ENCODE measurements at places on chromosomes 3 and 15.

DNA sequence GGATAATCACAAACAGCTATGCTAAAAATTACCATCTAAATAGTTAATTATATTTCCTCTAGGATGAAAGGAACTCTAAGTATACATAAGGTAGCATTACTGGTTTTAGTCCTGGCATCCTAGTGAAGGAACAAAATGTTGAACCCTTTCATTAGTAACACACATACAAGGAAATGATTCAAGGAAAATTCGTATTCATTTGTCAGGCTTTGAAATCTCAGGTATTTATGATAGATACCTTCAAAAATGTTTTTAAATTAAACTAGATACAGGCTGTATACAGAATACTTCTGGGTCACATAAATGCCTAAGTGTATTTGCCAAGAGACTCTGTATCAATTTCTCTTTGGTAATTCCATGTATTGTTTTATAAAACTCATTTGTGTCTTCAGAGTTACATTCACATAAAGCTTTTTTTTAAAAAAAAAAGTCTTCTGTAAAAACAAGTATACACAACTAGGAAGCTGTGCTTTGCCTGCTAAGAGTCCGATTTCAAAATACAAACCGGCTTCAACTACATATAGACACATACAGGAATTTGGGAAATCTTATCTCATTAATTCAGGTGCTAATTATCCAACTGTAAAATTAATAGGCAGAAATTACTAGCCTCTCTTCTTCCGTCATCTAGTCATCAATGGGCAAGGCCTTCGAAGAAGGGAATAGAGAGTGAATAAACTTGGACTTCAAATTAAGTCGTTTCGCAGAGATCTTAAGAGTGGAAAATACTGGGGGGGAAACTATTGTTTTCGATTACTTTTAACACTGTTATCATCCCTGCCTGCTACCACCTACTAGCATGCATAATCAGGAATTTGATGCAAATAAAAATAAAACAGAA is 1.3 kb downstream of the SECISBP2L start:
- no peak for DNase-seq

DNA sequence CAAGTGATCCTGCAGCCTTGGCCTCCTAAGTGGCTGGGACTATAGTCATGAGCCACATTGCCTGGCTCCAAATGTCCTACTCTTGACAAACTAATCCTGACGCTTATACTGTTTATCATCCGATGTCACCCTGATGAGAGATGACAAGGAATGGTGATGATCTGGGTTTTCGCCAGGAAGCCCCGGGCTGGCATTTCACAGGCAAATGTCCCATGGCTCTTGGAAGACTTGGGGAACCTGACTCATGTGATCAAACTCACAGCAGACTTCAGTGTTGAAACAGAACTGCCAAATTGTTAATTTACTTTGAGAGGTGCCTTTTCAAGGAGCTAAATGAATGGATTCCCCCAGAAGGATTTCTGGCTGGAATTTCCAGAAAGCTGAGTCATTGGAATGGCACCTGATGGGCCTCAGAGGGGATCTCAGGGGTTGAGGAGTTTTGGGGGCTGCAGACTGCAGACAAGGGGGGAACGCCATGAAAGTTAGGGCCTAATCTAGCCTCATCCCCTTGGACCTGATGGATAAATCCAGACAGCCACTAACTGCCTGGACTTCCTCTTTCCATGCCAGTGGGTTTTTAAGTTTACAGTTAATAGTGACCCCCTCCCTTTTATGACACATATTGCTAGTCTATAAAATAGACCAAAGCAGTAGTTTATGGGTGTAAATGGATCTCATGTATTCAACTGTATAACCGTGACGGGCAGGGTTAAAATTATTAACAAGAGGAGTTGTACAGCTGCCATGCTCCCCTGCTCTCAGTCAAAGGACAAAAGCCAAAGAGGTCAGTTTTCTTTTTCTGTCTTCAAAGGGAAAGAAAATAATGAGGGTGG is 146.6 kb downstream of the CHSY1 start:
- no peak for DNase-seq

- no peak for DNase-seq
These were observed 57.1 kb upstream of the POLG start for GRCh38 chr15:89391685-89392257.

- DNase-seq, result peak; percentile 50
These were observed 2.3 kb downstream of the CHRNA3 start for GRCh38 chr15:78618490-78618934.

GRCh38 chr15:57406062-57406772 is 29.9 kb downstream of the CGNL1 start:
- no peak for DNase-seq

DNA sequence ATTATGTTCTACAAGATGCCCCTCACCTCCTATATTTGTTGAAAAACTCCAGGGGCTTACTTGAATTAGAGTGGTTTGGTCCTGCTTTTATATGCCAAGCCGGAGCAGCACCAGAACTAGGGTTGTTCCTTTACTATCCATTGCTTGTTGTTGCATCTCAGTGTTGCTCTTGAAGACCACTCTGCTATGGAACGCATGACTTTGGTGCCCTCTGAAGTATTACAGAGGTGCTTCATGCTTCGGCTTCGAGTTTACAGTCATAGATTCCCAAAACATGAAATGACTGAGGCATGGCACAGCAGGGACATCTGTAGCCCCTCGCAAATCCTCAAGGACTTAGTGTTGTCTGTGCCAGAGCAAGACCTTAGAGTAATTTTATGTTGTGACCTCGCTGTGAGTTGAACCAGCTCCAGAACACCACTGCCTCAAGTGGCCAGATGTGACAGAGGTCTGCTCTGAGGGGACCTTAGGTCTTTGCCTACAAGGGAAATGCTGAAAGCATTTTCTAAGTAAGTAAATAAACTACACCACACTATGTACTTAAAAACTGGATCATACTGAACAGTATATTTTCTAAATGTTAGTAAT is 67.2 kb upstream of the SIAH2 start:
- DNase-seq, result no peak

DNA sequence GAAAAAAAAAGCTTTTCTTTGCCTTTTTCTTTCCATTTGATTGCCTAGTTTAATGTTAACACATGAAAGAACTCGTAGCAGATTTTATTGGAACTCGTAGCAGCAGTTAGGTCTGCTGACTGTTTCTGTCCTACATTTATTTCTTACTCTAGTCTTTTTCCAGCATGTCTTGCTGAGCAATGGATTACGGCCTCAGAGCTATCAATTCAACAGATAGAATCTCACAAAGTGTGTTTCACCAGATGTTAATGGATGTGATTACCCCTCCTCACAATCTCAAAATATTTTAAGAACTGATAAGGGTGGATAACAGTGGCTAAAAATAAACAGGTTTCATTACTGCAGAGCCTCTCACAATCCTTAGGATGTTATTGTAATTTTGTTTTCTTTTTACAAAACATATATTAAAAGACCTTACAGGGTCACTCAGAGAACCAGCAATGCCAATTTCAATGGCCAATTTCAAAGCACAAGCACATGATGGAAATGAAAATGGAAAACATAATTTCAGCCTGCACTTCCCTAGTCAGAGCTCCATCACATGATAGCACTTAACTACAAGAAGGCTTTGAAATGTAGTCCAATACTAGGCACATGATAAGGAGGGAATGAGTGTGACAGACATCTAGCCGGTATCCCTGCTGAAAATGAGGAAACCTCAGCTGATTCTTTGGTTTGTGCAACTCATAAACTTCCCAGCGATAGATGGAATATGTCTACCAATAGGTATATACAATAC is 838.1 kb upstream of the SEMA6D start:
- DNase-seq, result no peak

DNA sequence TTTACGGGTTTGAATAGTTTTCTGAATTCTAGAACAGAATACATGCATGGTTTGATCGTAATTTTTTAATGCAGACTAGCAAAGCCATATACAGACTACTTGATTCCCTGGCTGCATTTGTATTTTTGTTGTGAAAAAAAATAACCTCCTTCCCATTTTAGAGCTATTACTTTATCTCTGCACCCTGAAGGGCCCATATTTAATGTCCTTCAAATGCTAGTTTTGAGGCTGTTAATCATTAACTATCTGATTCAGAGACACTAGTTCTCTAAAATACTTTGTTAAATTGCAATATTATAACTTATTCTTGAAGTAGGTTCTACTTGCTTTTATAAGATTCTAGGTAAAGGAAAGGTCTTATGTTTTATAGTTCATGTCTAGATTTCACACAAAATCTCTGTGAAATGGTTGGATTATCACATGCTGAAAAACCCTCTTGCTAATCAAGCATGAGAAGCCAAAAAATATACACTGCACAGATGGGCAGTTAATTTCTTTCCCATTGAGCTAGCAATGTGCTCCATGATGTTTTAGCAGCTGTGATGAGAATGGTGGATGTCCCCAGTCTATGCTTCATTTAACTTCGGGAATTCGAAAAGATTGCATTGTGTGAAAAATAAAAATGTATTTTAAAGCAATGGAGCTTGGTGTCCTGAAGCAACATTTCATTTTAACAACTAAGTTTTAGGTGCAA is 634.0 kb upstream of the BCHE start:
- DNase-seq, result no peak

- DNase-seq, result no peak
These were observed at the start of gene ADAMTS9 for GRCh38 chr3:64687781-64688604. ADAMTS9 (minus strand) TSS chr3:64688000; CDS start chr3:64687657, 343 bp downstream.

GRCh38 chr3:117097351-117097750 is 387.8 kb downstream of the TUSC7 start:
- no peak for DNase-seq

DNA sequence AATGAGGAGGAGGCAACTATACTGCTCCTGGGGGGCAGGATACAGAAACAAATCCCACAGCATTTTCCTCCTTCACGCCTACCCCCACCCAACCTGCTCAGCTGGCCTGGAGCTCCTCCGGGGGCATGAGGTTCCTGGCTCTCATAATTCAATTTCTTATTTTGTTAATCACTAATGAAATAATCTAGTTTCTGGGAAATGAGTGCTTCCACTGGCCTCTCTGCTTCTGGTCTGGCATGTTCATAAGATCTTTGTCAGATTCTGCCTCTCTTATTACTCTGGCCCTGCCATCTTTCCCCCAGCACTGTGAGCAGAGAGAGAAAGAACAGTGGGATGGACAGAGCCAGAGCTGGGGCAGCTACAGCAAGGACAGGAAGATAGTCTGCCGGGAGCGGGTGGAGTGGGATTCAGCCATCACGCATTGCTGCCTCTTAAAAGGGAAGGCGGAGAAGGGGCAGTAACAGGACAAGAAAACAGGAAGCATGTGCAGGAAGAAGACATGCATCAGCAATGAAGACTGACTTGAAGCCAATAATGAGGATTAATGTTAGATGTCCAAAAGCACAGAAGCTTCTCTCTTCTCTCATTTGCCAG is 13.6 kb downstream of the RPAP1 start:
- DNase-seq, result no peak

- no peak for DNase-seq
These were observed 72.5 kb downstream of the SNTN start for GRCh38 chr3:63724987-63725386.

GRCh38 chr3:126111566-126112475 is 27.9 kb upstream of the SLC41A3 start:
- no peak for DNase-seq

DNA sequence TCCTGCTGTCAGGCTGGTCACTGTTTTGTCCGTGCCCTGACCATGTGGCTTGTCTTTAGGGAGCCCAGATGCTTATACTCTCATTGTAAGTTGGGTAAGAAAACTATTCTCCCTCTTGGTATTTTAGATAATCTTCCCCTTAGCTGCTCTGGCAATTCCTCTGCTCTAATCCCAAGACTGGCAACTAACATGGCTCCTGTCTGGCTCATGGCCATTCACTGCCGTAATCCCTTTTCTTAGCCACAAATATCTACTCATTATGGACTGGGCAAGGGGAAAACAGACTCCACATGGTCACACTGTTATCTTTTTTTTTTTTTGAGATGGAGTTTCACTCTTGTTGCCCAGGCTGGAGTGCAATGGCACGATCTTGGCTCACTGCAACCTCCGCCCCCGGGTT is 38.8 kb downstream of the TYRO3 start:
- no peak for DNase-seq

- DNase-seq, result no peak
These were observed 67.8 kb downstream of the NSUN3 start for GRCh38 chr3:94130690-94131089.

DNA sequence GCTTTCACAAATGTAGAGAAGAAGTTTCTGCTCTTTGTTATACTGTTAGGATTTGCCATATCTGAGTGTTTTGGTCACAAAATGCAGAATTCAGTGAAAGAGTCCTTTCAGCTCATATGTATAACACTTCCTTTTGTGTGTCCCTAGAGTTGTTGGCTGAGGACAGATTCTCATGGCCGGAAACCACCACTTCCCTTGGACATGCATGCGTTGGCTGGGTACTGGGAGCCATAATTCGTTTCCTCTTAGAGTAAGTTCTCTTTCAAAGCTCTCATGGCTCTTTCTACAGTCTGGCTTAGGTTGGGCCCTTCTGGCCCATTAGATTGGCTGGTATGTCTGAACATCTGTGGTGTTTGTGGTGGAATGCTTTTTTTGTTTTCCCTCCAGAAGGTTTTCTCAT is 298.5 kb downstream of the DIPK2A start:
- no peak for DNase-seq

- no peak for DNase-seq
These were observed 218.2 kb downstream of the DPH6 start for GRCh38 chr15:35327789-35328188.

GRCh38 chr3:171470714-171471227 is 10.6 kb upstream of the TNIK start:
- no peak for DNase-seq

- DNase-seq, result no peak
These were observed 87.8 kb downstream of the NECTIN3 start for GRCh38 chr3:111159391-111159790.

DNA sequence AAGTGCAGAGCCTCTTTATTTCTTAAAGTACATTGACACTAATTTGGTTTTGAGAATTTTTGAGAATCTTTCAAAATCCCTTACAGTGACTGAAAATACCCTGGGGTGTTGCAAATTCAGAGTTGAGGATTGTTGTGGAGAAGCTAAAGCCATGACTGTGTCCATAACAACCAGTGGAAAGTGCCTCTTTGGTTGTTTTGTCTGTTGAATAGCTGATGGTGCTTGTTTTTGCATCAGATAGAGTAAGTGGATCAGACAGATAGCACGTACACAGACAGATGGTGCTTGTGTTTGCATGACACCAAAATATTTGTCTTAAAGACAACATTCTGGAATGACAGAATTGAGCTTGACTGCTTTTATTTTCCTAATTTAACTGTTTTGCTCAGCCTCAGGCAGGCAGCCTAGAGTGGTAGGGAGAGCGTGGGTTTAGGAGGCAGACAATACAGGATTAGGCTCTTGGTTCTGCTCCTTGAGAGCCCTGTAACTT is 265.0 kb downstream of the IL20RB start:
- DNase-seq, result no peak

- DNase-seq, result no peak
These were observed 172.0 kb downstream of the ADAMTS17 start for GRCh38 chr15:100169615-100170290.
